ENCODE measurements at places on chromosomes 12 and 14.

GRCh38 chr12:101297661-101298060 is 17.8 kb downstream of the UTP20 start:
- DNase-seq, result no peak

DNA sequence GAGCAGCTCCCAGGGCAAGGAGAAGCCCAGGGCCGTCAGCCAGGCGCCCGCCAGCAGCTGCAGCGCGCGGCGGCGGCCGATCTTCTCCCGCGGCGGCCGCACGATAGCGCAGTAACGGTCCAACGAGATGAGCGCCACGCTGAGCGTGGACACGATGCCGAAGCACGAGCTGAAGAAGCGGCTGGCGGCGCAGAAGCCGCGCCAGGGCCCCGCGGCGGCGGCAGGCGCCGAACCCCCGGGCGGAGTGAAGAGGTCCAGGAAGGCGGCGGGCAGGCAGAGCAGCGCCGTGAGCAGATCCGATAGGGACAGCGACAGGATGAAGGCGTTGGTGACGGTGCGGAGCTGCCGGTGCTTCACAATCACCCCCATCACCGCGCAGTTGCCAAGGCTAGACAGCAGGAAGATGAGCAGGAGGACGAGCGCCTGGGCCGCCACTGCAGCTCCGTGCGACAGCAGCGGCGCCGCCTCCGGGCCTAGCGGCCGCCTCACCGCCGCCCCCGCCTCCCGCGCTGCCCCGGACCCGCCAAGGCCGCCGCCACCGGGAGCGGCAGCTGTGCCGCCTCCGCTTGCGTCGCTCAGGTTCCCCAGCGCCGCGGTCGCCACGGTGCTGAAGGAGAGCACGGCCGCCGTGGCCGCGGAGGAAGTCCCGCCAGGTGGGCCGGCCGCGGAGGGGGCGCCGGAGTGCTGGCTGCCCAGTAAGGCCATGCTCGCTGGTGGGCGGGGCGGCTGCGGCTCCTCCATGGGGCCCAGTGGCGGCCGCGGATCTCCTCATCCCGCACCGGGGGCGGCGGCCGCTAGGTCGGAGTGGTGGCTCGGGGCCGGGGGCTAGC is 479 bp downstream of the GPR135 start:
- DNase-seq, result peak; percentile 68

DNA sequence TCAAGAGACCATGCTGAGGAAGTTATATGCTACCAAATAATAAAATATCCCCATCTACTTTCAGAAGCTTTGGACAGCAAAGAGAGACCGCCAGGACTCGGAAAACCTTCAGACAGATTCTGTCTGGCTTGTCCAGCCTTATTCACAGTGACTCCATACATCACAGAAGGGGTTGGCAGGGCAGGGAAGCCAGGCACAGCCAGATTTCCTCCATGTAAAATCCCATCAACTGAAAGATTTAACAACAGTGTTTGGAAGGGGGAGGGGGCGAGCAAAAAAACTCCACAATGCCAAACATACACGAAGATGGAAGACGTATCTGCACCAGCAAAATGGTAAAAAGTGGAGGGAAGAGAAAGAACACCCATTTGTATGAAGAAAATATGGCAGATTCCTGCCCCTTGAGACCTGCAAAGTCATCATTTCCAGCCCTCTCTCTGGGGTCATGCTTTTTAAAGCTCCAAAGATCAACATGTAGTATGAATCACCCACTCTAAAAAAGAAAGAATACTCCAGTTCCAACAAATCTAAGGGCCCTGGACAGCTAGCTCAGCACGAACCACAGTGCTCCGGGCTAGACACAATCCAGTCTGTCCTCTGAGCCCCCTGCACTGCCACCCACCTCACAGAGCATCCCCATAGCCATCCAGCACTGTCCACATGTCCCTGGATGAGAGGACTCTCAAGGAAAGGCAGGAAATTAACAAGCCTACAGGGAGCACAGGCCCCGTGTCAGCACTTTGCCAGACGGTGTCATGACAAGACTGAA is 116.4 kb downstream of the DICER1 start:
- DNase-seq, result no peak

DNA sequence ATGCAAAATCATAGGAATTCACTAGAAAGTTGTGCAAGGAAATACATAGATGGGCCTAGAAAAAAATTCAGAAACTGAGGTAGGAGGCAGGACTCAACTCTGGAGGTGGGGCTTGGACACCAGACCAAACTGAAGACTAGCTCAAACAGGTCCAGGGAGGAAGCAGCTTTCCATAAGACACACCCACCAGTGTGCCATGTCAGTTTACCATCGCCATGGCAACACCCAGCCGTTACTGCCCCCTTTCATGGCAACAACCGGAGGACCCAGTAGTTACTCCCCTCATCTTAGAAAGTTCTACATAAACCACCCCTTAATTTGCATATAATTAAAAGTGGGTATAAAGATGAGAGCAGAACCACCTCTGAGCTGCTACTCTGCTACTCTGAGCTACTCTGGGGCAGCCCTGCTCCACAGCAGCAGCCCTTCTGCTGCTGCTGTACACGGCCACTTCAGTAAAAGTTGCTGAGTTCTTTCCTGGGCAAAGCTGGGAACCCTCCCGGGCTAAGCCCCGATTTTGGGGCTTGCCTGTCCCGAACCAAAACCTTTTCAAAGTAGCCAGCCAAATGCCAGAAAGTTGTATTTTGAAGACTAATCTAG is 30.8 kb upstream of the NINJ2 start:
- DNase-seq, result no peak

- no peak for DNase-seq
Observed at GRCh38 chr12:71865166-71865713, 25.7 kb downstream of the TBC1D15 start.

DNA sequence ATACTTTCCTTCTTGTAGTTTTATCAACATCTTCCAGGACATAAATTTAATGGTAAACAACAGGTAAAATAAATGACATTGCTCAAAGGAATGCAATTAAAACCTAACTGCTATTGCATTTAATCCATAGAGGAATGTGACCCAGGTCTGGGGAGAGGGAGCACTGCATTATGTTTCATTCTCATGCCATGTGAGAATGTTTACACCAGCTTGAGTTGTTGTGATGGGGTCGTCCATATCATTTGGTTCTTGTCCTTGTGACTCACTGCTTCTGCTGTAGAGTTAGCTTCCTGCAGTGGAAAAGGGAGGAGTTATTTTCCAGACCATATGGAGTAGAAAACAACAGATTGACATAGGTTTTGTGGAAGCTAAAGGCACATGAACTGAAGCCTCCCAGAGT is 129.3 kb upstream of the PMCH start:
- DNase-seq, result no peak

DNA sequence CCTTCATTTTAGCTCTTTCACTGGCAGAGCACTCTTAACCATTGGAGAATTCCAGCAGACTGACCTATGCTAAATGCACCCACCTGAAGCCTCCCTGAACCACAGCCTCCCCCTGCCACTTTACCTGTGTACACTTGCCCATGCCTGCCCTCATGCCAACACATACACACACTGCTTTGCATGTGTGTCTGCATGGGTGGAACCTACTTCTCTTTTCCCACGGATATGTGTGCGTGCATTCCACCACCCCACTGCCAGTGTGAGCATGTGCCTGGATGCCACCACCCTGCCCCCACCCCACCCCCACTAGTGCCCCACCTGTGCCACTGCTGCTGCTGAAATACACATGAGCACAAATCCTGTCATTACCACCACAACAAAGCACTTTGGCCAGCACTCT is 49.5 kb upstream of the EEA1 start:
- no peak for DNase-seq

GRCh38 chr12:130872179-130873096 is 572 bp downstream of the RAN start:
- DNase-seq, result peak; percentile 31

- no peak for DNase-seq
Observed at GRCh38 chr14:92225731-92226130, 97.2 kb upstream of the SLC24A4 start.

DNA sequence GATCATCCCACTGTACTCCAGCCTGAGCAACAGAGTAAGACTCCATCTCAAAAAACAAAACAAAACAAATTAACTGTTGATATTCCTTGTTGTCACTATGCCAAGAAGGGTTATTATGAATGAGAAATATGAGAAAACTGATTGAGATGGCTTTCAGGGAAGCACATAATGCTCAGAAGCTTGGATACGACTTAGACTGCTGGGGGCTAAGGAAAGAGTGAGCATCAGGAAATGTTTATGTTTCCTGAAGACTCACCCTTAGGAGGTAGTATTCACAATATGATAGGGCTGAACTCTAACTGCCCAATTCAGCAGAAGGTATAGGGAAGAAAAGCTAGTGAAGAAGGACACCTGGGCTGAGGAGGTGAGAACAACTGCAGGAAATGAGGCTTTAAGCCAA is 6.3 kb downstream of the STYK1 start:
- no peak for DNase-seq

- DNase-seq, result no peak
Observed at GRCh38 chr12:70581208-70581607, 56.0 kb downstream of the PTPRB start.

DNA sequence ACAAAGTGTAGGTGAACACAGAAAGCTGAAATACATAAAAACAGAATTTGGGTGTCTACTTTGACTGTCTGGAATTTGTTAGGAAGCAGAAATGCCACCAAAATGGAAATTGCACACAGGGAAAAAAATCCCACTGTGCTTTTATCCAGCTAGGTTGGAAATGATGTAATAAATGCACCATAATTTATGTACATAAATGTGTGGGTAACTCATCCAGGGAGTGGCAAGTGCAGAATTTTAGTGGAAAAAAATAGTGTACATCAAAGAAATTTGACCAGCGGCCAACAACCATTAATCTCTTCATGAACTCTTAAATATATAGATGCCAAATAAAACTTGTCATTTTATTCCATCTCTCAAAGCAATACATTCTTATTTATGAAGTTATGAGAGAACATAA is 105.6 kb downstream of the LLPH start:
- no peak for DNase-seq

DNA sequence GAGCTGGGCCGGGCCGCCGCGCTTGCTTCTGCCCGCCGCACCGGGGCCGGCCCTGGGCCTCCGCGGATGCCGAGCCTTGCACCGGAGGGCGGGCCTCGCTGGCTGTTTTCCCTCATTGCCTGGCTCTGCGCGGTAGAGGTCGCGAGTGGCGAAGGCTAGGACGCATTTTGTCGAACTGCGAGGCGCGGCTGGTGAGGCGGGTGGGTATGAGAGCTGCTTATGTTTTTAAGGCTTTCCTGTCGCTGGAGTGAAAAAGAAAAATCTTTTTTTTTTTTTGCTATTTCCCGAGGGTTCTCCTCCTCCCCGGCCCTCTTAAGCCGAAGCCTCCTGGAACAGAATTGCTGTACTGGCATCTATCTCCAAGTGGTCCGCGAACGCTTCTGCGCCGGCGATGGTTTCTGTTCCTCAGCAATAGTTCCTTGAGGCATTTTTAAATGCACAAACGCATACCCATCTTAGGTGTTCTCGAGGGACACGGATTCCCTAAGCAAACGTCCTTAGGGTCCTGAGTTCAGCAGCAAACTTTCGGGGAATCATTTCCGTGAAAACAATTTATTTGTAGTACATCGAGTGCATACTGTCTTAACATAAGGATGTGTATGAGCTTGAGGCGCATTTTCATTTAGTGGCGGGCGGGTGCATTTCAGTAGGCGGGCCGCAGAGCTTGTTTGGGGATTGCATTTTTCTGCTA is 631 bp downstream of the RESF1 start:
- DNase-seq, result peak; percentile 74

- DNase-seq, result peak; percentile 98
Observed at GRCh38 chr12:67042697-67043131, 226.4 kb upstream of the CAND1 start.

DNA sequence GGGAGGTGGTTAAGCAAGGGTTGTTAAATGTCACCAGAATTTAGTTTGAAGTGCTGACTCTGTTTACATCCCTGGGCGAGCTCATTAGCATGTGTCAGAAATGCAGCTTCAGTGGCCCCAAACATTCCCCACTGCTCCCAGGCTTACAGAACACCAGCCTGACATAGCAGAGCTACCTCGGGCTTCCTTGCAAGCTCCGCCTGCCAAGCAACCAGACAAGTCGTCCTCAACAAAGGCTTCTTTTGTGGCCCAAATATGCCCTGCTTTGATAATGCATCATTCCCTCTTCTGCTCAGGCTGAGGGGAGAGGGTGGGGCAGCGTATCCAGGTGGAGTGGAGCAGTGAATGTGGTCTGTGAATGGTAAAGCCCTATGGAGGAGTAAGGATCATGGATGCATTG is 28.0 kb downstream of the ERH start:
- no peak for DNase-seq

DNA sequence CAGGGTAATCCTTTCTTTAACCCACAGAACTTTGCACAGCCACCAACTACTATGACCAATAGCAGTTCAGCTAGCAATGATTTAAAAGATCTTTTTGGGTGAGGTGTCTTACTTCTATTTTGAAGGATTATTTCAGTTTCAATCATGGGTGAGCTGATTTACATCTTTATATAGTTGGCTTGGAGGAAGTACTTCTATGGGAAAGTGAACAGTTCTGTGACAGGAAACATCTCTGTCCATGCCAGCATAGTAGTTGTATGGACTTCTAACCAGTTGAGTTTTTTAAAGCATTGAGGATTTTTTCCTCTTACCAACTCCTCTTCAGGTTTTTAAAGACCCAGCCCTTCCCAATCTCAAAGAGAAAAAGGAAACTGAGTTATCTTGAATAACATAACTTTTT is 17.8 kb upstream of the SLC17A8 start:
- no peak for DNase-seq

DNA sequence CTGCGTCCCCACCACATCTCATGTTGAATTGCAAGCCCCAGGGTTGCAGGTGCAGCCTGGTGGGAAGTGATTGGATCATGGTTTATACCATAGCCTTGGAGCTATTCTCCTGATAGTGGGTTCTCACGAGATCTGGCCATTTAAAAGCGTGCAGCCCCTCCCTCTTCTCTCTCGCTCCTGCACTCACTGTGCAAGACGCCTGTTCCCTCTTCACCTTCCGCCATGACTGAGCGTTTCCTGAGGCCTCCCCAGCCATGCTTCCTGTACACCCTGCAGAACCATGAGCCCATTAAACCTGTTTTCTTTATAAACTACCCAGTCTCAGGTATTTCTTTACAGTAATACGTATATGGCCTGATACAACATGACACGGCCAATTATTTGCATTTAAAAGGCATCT is 146.6 kb downstream of the RIMBP2 start:
- DNase-seq, result no peak

All from NCI-H345 (cell line).